ENCODE measurements at places on chromosomes 7 and 10.

GRCh38 chr7:135714534-135715009, 13.4 kb downstream of the SLC13A4 start:
- no peak for DNase-seq

DNA sequence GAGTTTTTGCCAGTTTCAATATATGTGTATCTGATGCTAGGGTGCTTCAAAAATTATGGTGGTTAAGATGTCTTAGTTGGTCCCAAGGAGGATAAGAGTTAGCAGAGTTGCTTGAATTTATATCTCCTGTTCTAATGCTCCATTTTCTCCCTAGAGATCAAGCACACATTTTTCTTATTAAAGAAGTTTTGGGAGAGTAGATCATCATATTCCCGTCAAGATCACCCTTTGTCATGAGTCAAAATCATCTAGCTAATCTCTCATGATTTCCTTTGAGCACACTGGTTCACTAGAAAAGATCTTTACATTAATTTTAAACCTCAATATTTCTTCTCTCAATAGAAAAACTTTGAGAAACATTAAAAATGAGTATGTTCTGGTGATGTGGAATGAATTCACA, 429.9 kb upstream of the SEMA3A start:
- DNase-seq, result no peak

DNA sequence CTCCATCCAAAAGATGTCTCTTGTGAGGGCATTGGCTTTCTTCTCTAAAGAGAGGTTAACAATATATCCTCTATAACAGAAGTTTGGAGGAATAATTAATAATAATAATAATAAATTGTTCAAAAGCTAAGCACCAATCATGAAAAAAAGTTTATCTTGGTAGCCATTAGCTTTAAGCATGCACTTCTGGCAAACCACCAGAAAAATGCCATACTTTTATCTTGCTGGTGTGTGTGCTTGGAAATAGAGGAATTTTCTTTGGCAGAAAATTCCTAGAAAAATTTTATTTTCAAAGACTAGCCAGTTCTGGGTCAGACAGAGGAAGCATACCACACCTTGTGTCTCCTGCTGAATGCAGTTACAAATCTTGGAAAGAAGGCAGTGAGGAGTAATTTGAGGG, 52.5 kb upstream of the NPY start:
- no peak for DNase-seq

- peak; percentile 94 for DNase-seq
Observed at GRCh38 chr7:23546897-23547572, 15.3 kb upstream of the TRA2A start.

GRCh38 chr7:8035647-8036518, 67.3 kb downstream of the GLCCI1 start:
- DNase-seq, result no peak

GRCh38 chr7:134948736-134949135, 37.6 kb upstream of the AGBL3 start:
- no peak for DNase-seq

DNA sequence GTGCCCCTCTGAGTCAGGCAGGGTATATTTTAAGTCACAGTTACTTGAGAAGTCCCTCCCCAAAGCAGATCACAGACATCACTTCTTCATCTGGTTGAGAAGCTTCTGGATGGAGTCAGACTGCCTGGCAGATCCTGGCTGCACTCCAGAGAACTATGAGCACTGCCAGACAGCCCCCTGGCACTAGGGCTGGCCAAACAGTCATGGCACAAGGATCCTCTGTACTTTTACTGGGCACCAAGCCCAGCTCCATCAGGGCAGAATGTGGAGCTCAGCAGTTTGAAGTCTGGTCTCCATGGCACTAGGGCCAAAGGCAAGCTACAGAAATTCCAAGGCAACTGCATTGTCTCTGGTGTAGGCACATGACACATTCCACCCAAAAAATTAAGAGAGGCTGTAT, 162.1 kb downstream of the NRG3 start:
- DNase-seq, result no peak

DNA sequence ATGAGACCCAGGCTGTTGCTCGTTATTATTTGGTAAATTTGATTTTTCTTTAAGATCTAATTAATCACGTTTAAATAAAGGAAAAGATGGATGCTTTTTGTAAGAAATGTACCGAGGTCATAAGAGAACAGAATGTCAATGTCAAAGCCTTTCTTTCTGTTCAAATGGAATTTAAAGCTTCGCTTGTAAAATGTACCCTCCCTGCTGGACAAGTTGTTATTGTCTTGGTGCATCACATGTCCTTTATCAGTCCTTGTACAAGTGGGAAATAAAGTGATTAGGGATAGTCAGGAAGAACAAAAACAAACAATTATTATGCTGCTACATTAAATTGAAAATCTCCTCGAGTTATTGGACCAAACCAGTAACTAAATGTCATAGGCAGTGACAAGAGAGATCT, 363.2 kb downstream of the PHTF2 start:
- DNase-seq, result no peak

- DNase-seq, result no peak
Observed at GRCh38 chr7:115153176-115153575, 231.3 kb downstream of the MDFIC start.

- DNase-seq, result no peak
Observed at GRCh38 chr7:84813376-84813775, 373.5 kb downstream of the SEMA3D start.

DNA sequence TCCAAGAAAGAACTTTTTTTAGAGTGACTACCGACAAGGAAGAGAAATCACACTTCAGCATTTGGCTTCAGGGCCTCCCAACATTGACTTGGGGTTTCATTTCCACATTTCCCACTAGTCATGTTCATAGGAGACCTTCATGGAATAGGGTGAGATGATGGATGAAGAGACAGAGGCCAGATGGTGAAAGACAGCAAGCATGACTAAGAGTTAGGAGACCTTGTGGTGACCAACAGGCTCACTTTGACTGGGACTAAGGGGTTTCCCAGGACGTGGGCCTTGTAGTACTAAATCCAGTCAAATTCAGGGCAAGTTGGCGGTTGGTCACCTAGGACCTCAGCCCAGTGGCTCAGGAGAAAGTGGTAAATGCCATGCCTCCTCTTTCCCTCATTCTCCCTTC, 3.0 kb upstream of the GIMAP5 start:
- DNase-seq, result peak; percentile 76

DNA sequence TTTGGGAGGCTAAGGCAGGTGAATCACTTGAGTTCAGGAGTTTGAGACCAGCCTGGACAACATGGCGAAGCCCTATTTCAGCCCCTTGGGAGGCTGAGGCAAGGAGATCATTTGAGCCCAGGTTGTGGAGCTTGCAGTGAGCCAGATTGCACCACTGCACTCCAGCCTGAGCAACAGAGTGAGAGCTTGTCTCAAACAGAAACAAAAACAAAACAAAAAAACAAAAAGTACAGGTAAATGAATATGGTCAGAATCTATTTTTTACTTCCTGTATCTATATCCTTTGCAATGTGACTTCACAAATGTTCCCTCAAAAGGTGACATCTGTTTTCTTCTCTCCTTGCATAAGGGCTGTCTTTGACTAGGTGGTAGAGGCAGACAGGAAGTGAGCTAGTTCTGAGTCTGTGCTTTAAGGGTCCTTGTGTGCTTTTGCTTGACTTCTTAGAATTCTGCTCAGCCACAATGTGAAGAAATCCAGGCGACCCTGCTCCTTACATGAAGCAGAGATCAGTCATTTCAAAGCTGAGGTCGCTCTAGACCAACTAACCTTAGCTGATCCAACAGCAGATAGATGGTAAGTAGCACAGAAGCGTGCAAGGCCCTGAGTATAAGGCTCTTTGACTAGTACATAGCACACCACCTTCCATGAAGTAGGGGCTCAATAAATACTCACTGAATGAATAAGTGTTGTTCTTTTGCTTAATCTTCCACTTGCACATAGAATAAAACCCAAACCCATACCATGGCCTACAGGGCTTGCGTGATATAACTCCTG, 423.2 kb upstream of the PCDH15 start:
- no peak for DNase-seq

DNA sequence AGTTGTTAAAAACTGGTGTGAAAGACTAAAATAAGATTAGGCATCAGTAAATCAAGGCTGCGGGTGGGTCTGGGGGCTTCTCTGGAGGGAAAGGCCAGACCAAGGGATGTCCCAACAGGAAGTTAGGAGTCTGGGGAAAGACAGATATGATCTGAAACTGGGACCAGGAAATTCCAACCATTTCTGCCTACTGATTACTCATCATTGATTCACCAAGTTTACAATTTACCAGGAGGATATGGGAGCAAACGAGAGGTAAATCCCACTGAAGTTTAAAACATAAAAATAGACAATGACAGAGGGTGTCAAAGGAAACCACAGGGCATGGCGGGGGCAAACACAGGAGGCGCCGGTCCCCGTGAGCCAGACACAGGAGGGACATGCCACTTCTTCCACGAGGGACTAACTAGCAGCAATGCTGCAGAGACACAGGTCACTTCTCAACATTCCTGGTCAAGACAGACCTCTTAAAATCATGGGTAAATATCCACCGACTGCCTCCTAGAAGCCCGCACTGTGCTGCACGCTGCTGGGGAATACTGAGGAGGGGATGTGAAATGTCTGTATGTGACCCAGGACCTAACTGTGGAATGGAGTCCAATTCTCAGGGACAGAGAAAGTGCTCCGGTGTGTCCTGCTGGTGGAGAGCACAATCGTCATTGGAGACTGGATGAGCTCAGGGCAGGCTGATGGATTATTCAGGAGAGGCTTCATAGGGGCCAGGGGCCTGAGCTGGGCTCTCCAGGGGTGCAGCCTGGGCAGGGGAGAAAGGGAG, 153.4 kb upstream of the KLF14 start:
- peak; percentile 70 for DNase-seq

DNA sequence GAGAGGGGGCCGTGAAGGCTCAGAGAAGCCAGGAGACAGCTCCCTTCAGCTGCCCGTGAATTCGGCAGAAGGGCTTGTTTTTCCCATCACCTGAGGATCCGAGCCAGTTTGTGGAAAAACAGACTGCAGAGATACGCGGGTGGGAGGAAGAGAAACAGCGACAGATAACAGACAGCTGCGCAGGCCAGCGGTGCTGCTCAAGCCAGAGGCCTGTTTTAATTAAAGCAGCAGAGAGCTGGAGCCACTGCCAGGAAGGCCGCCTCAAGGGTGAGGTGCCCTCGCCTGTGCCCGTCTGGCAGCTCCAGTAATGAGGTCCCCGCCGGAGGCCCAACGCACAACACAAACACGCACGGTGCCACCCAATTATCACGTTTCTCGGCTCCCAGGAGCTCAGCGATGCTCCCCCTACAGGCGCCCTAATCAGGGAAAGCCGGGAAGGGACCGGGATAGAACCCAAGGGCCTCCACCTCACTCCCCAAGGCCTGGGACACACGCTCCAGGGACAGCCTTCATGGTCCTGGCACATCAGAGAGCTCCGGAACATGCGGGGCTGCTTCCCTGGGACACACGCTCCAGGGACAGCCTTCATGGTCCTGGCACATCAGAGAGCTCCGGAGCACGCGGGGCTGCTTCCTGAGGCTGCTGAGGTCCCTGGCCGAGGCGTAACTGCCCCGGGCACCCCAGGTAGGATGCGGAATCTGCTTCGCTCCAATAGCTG, 60.6 kb upstream of the DNAAF5 start:
- no peak for DNase-seq

DNA sequence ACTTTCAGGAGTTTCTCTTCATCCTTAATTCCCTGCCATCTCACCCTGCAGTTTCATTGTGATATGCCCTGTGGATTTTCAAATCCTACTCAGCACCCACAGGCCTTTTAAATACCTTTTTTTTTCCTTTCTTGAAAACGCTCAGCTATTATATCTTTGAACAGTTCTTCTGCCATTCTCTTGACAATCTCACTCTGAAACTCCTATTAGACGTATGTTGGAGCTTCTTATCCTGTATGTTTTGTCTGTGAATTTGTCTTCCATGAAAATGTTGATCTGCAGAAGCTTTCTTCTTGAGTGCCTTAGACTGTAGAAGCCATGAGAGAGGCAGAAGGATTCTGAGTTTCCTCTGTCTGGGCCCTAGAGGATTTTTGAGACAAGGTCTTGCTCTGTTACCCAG, 18.9 kb upstream of the YAE1 start:
- DNase-seq, result no peak

- no peak for DNase-seq
Observed at GRCh38 chr10:82438277-82438676, 563.3 kb downstream of the NRG3 start.

DNA sequence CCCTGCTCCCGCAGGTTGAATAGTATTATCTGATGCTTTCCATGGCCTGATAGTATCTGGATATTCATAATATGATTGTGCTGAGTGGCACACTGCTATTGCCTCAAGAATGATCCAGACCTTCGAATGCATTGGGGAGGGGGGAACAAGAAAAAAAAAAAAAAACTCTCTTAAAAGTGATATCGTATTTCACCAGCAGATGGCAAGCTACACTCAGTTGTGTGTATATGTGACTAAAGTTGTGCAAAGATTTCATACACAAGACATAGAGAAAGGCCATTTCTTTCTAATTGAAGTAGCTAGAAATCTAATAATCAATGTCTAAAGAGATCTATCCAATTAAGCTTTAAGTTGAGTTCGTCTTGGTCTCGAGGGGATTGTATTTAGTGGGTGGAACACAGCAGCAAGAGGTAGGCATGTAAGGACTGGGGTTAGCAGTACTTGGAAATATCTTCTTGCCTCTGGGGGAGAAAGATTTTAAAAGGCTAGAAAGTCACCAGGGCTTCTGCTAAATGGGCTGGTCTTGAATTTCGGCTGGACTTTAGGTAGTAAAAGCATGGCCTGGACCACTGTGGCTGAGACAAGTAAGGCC, 15.3 kb downstream of the SFRP4 start:
- peak; percentile 59 for DNase-seq

- no peak for DNase-seq
Observed at GRCh38 chr10:24006741-24007140, 202.2 kb upstream of the KIAA1217 start.

DNA sequence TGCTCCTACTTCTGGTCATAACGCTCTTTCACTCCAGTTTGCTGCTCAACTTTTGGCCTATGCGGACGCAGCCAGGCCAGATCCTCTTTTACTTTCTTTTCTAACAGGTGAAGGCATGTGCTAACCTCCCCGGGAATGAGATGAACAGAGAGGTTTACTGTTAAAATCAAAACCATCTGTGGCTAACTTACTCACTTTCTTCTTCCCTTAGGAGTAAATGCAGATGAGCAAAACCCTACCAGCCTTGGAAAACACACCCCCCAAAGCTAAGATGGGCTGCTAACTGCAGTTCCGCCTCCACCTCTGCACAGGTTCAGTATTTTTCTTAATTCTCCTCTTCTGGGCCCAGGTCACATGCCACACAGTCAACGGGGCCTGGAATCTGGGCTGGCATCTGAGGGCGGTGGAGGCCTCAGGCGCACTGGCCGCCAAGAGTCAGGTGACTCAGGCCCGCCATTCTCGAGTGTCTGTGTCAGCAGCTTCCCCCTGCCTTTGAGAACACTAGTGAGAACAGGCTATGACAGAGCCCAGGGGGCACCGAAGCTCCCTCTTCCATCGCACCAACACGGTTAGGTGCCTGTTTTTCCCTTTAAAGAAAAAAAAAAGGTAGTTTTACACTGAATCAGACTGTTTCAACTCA, 11.1 kb downstream of the FAM53B start:
- DNase-seq, result no peak

- DNase-seq, result peak; percentile 34
Observed at GRCh38 chr10:63206997-63207811, 74.1 kb downstream of the NRBF2 start.

DNA sequence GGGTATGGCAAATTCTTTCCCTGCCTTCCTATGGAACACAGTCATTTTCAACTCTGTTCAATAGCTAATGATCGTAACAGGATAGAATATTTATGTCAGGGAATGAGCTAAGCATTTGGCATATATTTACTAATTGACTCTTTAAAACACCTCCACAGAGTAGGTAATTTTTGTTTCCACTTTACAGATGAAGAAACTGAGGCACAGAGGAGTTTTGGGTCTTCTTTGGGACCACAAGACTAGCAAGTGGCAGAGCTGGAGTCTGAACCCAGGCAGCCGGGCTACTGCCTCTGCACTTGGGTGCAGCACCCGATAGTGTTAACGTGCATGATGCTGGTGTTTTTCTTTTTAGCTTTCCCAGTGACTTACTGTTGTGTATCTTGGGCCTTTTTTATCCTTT, 384.0 kb downstream of the SFMBT2 start:
- DNase-seq, result no peak

All from suppressor macrophage treated with lipopolysaccharide for 1 hour (primary cell).